ENCODE measurements at places on chromosomes 4 and X. TPM values are rescaled to one million over a fixed set of nuclear protein-coding genes. Genes with fewer than 3 reads are reported as not detected.

Gene AMOT
- polyA plus RNA-seq: 5.0 TPM

Gene SPATA4
- not detected for polyA plus RNA-seq

Gene NR3C2
- 1.1 TPM for polyA plus RNA-seq

Gene SPANXA2
- not detected for polyA plus RNA-seq

Gene AADAT
- polyA plus RNA-seq: not detected

Gene ASB12
- not detected for polyA plus RNA-seq

Gene FAM120C
- polyA plus RNA-seq: 3.3 TPM

Gene ARMCX4
- polyA plus RNA-seq: 2.9 TPM

Gene NHS
- not detected for polyA plus RNA-seq

Gene NDST3
- not detected for polyA plus RNA-seq

Gene GYPA
- polyA plus RNA-seq: not detected

Gene MTMR8
- polyA plus RNA-seq: 2.8 TPM

Gene REPS2
- polyA plus RNA-seq: not detected

Gene ACTRT1
- not detected for polyA plus RNA-seq

Gene ETDB
- not detected for polyA plus RNA-seq

Gene QRFPR
- polyA plus RNA-seq: not detected

Gene ADGRG4
- polyA plus RNA-seq: not detected

Gene RHOXF1
- polyA plus RNA-seq: not detected

Gene VCX3B
- polyA plus RNA-seq: not detected

Gene SOWAHB
- polyA plus RNA-seq: not detected

Gene TMPRSS11B
- not detected for polyA plus RNA-seq

Gene P2RY8
- 232 TPM for polyA plus RNA-seq

Gene NPY5R
- not detected for polyA plus RNA-seq

Gene NWD2
- not detected for polyA plus RNA-seq

Gene PHEX
- polyA plus RNA-seq: not detected

Gene UNC5C
- polyA plus RNA-seq: not detected

Gene GPC3
- not detected for polyA plus RNA-seq

Gene KLB
- polyA plus RNA-seq: 0.07 TPM

Gene ADGRL3
- polyA plus RNA-seq: not detected
